Hindlimb muscle (tissue), 1 donor: ENCODE measurements at places on chromosomes 5 and 9.

DNA sequence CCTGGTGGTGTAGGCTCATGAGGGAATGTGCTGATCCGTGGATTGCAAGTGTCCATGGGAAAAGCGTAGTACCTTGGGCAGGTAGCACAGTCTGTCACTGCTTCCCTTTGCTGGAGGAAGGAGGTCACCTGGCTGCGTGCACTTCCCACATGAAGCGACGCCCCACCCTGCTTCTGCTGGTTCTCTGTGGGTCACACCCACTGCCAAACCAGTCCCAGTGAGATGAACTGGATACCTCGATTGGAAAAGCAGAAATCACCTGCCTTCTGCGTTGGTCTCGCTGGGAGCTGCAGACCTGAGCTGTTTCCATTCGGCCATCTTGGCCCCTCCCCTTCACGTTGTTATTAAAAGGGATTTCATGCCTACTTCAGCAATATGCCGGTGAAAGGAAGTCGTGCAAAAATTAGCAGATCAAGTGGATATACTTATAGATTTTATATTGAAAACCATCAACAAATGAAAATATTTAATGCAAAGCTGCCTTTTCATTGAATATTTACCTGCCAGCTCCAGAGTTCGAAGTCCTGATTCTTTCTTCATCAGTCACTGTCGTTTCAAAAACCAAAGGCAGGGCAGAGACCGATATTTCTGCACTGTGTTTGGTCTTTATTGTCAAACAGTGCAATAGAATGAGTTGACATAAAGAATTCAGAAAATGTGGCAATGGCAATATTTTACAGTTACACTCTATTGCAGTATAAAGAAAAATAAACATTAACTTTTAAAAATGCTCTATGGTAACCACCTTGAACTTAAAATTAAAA is 123.2 kb downstream of the JAKMIP2 start:
- DNase-seq: no peak

- no peak for DNase-seq
Measured at GRCh38 chr9:129735546-129735945, 17.3 kb downstream of the PTGES start.

DNA sequence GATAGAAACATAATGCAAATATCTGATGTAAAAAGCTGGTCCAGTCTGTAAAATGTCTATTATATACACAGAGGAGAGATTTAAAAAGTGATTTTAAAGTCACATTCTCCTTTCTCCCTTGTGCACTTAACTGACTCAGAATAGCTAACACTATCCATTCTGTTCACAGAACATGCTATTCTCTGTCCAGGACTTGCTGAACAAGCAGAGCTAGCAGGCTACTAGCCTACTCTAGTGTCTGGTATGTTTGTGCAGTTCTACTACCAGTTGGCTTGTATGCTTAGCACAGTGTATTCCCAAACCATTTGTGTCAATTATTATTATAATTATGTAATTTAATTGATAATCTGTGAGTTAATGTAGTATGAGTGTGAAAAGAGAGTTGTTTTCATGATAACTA is 161.7 kb upstream of the NUDT12 start:
- no peak for DNase-seq

DNA sequence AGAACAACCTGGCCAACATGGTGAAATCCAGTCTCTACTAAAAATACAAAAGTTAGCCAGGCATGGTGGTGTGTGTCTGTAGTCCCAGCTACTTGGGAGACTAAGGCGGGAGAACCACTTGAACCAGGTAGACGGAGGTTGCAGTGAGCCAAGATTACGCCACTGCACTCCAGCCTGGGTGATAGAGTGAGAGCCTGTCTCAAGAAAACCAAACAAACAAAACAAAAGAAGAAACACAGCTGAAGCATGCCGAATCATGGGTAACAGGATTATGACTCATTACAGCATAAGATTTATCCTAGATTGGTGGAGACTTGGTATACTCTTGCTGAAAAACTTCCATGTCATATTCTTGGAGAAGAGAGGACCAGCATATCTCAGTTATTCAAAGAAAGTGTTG is 236.7 kb upstream of the CCNH start:
- DNase-seq: no peak

GRCh38 chr5:43104057-43104456 is 16.7 kb upstream of the ZNF131 start:
- no peak for DNase-seq

DNA sequence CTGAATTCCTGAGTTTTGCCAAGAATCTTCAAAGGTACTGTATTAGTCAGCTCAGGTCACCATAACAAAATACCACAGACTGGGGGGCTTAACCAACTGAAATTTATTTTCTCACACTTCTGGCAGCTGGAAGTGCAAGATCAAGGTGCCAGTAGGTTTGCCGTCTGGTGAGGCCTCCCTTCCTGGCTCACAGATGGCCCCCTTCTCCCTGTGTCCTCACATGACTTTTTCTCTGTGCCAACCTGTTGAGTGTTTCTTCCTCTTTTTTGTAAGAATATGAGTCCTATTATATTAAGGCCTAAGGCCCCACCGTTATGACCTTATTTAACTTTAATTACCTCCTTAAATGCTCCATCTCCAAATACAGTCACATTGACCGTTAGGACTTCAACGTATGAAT is 156.1 kb upstream of the KIF2A start:
- DNase-seq: no peak

- DNase-seq: no peak
Measured at GRCh38 chr5:178295589-178295988, 63.0 kb upstream of the PHYKPL start.

DNA sequence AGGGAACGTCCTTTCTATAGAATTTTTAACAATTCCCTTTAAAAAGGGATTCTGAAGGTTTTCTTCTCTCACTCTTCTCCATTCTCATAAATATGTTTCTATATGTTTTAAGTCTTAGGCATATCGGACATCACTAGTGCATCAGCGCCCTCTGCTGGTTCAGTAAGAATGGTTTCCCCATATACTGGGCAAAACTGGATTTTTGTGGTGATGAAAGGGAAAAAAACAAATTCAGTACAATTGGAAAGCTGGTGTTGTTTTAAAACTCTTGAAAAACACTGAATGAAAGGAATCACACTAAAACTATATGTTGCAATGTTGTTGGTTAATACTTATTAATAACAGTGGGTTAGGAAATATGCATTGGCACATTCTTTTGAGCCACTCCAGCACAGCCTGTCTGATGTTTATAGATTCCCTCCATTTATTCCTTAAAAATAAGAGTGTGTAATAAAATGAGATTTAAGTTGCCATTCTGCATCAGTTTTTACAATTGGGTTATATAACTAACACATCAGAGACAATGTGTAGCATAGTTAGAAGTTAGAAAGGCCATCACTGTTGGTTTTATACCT is 15.8 kb downstream of the CWC27 start:
- peak; percentile 78 for DNase-seq

GRCh38 chr9:77600810-77601209 is 47.3 kb downstream of the GNA14 start:
- no peak for DNase-seq

- DNase-seq: no peak
Measured at GRCh38 chr9:86217076-86217755, 42.2 kb downstream of the C9orf153 start.

GRCh38 chr5:126963822-126964375 is 66.5 kb downstream of the MARCHF3 start:
- no peak for DNase-seq

DNA sequence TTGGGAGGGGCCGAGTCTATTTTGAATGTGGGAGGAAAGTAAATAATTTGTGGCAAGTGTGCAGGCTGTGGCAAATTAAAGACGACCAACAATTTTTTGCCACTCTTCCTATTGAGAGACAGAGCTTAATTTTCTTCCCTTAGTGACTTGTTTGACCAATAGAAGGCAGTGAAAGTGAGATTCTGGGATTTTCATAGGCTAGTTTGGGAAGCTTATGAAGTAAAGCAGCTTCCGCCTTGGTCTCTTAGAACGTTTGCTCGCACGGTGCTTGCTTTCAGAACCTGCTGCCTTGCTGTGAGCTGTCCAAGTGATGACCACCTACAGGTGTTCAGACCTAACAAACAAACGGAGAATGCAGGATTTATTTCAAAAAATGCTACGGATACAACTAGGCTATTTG is 6.7 kb upstream of the OR1N2 start:
- DNase-seq: no peak

DNA sequence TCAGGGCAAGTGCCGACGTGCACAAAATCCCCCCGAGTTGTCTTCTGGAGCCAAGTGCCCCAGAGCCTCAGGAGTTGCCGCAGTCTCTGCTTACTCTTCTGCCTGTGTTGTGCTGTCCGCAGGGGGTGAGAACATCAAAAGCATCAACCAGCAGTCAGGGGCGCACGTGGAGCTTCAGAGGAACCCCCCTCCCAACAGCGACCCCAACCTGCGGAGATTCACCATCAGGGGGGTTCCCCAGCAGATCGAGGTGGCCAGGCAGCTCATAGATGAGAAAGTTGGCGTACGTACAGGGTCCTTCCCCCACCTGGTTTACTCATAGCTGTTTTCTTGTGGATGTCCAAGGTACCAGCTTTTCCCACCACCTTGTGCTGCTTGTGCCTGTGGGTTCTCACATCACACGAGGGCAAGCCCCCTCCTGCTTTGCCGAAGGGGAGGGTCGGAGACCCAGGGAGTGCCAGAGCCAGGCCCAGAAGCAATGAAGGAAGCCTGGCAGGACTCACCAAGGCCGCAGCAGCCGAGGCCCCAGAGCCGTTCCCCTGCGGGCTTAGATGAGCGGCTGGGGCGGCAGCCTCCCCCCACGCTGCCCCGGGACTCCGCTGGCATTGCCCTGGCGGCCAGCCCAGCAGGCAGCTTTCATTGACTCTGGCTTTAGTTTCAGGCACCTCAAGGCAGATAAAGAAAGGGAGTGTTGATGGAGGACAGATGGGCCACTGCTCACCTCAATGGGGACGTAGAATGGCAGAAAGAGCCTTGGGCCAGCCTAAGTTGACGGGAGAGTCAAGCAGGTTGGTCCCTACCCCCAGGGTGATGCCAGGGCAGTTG is 33.7 kb upstream of the PRDM12 start:
- no peak for DNase-seq

GRCh38 chr5:138981586-138981985 is 106.5 kb upstream of the LRRTM2 start:
- no peak for DNase-seq

- DNase-seq: no peak
Measured at GRCh38 chr5:84343171-84343570, 41.5 kb downstream of the EDIL3 start.

- DNase-seq: no peak
Measured at GRCh38 chr9:81656871-81657337, 32.4 kb downstream of the TLE1 start.

- no peak for DNase-seq
Measured at GRCh38 chr5:132498152-132498551, 7.6 kb upstream of the IRF1 start.

DNA sequence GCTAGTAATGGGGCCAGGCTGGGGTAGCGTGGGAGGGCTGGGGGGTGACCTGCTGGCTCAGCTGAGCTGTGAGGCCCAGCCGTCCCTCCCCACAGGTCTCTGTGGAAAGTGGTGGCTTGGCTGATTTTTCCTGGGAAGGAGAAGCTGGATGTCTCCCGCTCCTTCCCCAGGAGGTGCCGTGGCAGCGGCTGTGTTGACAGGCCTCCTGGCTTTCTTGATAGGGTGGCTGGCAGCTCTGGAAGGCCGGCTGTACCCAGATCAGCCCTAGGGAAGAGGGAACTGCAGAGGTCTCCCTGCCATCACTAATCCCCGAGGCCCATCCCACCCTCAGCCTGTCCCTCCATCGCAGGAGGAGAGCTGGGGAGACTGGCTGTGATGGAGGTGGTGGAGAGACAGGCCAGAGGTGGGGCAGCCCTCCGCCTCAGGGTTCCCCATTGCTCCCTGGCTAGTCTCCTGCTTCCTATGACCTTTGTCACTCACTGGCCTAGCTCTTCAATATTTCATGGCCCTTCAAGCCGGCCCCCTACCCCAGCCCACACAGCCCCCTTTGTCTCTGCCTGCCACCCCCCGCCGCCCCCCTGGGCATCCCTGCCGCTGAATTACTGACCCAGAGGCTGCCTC is 6.8 kb downstream of the CXXC5 start:
- DNase-seq: no peak

DNA sequence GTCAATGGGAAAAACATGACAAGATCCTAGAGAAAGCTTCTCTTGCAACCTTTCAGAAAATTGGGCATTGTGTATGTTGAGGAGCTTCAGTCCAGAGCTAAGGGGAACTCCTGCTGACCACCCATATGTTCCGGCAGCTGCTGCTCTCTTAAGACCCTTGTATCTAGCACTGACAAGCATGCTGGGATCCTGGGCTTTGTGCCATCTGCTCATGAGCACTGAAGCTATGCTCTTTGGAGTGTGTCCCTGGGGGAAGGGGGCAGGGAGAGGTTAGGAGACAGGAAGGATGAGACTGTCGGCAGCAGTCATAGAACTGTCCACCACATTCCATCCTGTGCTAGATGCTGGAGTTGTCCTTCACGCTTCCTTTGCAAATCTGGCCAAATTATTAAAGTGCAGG is 109.3 kb downstream of the JAKMIP2 start:
- DNase-seq: peak; percentile 25

- no peak for DNase-seq
Measured at GRCh38 chr5:124157320-124157719, 589.1 kb downstream of the ZNF608 start.

DNA sequence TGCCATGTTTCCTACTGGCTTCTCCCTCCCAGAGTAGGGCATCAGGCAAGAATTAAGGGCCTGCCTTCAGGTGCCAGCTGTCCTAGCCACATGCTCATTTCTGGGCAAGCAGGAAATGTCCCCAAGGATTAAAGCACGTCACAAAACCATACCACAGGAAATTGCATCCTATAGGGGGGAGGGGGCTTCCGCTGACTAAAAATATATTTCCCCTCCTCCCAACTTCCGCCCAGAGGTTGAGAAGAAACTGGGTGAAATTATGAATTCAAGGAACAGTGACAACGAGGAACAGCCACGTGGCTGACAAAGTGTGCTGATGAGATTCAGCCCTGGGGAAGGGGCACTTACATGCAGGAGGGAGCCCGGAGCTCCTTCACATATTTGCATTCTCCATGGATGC is 4.1 kb downstream of the HBEGF start:
- DNase-seq: no peak

GRCh38 chr9:129620669-129621295 is at the start of gene C9orf50:
Gene C9orf50 (minus strand): TSS chr9:129621101. CDS start chr9:129620574, 527 bp downstream.
- DNase-seq: no peak

DNA sequence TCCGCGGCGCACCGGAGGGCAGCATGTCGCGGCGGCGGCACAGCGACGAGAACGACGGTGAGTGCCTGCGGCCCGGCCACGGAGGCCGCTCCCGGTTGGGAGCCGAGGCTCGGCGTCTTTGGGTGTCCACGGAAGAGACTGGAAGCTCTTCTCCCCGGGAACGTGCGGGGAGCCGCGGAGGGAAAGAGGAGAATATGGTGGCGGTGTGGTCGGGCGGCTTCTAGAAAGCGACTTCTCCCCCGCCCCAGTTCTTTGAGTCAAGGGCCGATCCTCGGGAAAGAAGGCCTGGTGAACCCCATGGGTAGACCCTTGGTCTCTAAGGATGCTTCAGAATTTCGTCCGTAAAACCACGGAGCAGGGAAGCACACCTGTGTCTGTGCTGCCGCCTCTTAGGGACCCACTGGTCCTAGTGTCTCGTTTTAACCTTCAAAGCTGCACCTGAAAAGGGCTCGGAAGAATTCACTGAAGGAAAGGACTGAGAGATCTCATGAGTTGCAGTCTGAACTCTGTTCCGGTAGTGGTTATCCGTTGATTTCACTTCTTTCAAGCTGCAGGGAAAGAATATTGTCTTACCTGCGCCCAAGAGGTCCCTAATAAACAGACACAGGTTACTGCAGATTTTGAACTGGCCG is 354 bp downstream of the NCBP1 start:
- DNase-seq: no peak

GRCh38 chr5:13143630-13144029 is 800.9 kb downstream of the DNAH5 start:
- no peak for DNase-seq

- no peak for DNase-seq
Measured at GRCh38 chr5:159887050-159887449, 29.2 kb upstream of the ADRA1B start.

- no peak for DNase-seq
Measured at GRCh38 chr5:95449460-95449859, 58.3 kb downstream of the FAM81B start.
